Ureter (tissue), 1 donor: ENCODE measurements at places on chromosomes 1 and 21.
A peak's percentile ranks its signal among the peaks of the same experiment; 100 is the strongest.

DNA sequence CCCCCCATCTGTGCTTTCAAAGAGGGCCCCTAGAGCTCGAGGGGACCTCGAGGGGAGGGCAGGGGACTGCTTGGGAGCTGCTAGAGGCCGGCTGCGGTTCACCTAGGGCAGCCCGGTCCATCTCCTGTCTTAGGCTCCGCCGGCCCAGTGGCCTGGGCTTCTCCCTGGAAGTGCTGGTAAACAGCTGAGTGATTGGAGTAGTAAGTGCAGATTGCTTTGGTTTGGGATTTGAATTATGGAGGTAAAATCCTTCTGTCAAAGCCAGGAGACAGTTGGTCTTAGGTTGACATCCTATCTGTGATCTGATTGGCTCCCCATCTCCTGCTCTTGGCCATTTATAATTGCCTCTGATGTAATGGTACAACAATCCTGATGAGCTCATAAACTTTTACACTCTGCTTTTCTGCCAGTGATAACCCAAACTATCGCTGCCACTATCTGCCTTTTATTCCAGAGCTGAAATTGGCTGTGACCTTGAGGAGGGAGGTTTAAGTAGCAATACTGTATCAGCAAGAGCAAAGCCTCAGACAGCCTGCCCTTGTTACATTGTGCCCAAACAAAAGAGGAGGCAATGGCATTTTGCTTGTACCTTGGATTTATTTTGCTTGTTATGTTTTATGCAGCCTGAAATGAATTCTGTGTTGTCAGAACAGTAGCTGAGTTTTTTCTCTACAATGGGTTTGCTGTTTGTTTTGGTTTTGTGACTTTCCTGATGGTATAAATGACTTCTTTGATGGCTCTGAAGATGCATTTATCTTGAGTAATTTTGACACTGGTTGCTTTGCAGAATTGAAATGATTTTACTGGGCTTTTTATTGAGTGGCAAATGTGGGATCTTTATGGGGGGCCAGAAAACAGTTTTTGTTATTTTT is 2.4 kb downstream of the ARID1A start:
- peak; percentile 56 for DNase-seq

DNA sequence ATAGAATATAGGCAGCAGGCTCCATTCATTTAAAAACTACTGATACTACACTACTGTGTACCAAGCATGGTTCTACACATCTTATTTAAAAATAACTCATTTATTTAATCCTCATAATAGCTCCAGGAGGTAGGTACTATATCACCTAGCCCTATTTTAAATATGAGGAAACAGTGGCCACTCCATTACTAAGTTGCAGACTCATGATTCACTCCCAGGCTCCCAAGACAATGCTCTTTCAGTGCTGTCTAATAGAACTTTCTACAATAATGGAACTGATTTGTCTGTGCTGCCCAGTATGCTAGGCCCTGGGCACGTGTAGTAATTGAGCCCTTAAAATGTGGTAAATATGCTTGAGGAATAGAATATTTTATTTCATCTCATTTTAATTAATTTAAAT is 357.1 kb downstream of the LTN1 start:
- DNase-seq = no peak

GRCh38 chr1:87367549-87367948 is 38.9 kb downstream of the LMO4 start:
- DNase-seq = no peak

- DNase-seq = no peak
These were observed 27.9 kb downstream of the OPTC start for GRCh38 chr1:203521812-203522211.

DNA sequence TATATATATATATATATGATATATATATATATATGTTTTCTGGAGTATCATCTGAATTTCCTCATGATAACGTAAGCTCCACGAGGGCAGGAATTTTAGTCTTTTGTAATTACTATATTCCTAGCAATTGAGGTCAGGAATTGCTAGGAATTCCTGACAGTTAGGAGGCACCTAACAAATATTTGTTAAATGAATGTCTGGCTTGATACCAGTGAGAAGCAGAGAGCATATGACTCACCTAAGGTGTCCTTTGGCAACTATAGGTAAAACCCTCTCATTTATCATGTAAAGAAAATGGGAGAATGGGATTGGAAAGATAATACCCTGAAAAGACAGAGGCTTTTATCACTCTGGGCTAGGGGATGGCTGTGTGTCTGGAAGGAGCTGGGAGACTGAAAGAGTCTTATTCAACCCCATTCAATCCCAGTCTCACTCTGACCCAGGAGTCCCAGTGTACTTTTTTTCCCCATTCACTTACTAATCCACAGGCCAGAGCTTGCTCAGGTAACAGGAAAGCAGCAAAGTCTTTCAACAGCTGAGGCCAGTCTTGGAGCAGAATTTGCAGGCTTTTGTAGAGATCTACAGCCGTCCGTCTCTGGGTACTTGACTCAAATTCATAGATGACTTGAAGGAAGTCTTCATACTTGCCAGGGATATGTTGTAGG is 71.2 kb downstream of the DAP3 start:
- no peak for DNase-seq
